Aorta (tissue), 5 donors: ENCODE measurements at places on chromosomes 3 and 15. TPM values are rescaled to one million over a fixed set of nuclear protein-coding genes. Genes with fewer than 3 reads are reported as not detected.

GRCh38 chr15:64942356-64942755, 30.7 kb downstream of the ANKDD1A start:
- H3K27ac ChIP-seq = no peak overlapping the region
- H3K4me3 ChIP-seq = no peak overlapping the region
- H3K36me3 ChIP-seq = peaks cover 1% of the 10 kb centered on the region

GRCh38 chr3:48738144-48738536, 21.1 kb upstream of the IP6K2 start:
- H3K4me1 ChIP-seq = no peaks in the 10 kb centered on the region
- no peak overlapping the region for H3K27ac ChIP-seq
- H3K4me3 ChIP-seq = no peak overlapping the region

- no peak overlapping the region for H3K4me3 ChIP-seq
- no peaks in the 10 kb centered on the region for H3K36me3 ChIP-seq
- DNase-seq = no peak
- H3K27ac ChIP-seq = no peak overlapping the region
These were observed 466.9 kb upstream of the ROBO1 start for GRCh38 chr3:80234706-80235105.

DNA sequence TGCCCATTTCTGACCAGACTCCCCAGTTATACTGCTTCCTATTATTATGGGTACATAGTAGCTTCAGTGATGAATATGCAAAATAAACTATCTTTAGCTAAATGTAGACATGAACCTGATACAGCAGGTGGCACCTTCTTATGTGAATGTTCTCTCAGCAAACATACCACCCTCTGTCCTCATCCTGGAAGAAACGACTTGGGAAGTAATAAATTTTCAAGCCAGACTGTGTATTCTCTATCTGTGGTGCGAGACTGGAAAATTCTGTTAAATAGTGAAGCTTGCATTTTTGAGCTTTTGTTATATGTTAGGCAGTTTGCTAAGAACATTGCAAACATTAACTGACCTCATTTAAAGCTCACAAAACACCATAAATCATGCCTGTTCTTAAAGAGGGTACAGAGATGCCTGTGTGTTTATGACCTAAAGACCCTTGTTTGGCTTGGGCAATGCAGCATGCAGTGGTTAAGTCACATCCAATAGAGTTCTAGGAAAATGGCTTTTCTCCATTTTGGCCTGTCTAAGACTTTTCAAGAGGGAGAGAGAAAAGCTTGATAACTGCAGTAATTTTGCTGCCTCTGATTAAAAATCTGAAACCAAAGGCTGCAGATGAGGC, 287.1 kb downstream of the NEK10 start:
- DNase-seq = no peak
- H3K27me3 ChIP-seq = no peaks in the 10 kb centered on the region
- H3K36me3 ChIP-seq = no peaks in the 10 kb centered on the region
- no peak overlapping the region for H3K27ac ChIP-seq
- H3K4me1 ChIP-seq = peaks cover 7% of the 10 kb centered on the region

DNA sequence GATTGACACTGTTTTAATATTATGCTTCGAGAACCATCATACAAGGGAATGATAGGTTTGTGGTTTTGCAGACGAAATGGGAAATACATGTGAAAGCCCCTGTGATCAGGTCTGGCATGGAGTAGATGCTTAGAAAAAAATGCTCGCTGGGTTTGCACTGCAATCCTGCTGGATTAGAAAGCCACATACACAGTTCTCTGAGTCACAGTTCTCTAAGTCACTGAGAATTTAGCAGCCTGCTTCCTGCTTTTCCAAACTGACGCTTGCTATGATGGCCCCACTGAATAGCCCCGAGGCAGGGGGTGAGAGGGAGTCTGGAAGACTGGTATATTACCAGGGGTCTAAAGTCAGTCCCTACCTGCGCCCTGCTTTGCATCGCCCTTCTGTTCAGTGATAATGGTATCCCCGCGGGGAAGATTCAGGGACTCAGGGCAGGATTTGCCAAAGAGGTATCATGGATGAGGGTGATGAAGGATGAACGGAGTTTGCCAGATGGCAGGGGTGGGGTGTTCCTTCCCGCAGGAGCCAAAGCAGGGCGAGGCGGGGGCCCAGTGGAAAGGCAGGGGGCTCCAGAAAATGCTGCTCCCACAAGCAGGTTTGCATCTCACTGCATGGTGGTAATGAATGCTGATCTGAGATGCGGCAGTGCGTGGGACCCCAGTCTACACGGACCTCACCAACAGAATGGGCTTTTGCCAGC, 82.3 kb downstream of the IQSEC1 start:
- no peak overlapping the region for H3K4me3 ChIP-seq
- no peak overlapping the region for H3K27ac ChIP-seq
- H3K27me3 ChIP-seq = no peaks in the 10 kb centered on the region
- no peaks in the 10 kb centered on the region for H3K4me1 ChIP-seq

DNA sequence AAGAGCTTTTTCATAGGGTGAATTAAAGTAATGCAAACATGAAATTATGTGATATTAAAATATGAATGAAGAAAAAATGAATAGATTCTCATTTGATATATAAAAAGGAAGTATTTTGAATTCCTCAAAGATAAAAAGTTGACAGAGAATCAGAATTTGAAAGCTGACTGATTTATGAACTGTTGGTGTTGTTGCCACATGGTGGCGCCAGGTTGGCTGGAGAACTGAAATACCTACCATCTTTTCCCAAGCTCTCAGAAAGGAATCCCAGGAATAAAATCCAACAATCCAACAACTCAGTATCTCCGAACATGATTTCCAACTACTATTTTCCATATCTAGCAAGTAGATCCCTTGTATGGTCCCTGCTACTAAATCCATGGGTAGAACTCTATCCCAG, 3.1 kb downstream of the MYRIP start:
- no peaks in the 10 kb centered on the region for H3K27me3 ChIP-seq
- no peaks in the 10 kb centered on the region for H3K36me3 ChIP-seq
- H3K4me3 ChIP-seq = no peak overlapping the region

DNA sequence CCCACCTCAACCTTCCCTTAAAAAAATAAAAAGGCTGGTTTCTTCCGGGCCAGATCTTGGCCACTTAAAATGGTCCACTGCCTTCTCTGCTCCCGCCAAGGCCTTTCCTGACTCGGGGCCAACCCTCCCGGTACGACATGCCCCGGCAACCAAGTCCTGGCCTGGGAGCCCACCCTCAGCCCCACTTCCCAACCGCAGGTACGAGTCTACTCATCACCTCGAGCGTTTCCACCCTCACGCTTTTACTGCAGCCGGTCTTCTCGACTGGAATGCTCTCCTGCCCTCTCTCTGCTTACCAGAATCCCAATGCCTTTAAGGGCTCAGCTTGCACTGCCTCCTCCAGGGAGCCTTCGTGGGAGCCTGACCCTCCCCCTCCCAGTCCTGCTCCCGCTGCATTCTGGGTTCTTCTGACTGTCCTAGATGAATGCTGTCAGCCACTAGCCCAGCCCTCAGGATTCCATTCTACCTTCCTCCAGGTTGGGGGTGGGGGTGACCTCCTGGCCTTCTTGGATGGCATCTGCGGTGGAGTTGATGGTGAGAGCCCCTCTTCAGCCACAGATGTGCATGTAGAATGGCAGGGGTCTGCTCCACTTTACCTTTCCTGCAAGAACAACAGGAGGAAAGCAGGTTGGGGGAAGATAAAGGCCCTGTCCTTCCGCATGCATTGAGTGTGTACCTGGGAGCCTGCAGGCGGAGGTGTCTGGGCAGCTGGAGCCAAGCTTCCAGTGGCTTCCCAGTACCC, 1.1 kb upstream of the CSRNP1 start:
- DNase-seq = peak; percentile 87
- peaks cover 3% of the 10 kb centered on the region for H3K4me1 ChIP-seq
- no peak overlapping the region for H3K4me3 ChIP-seq
- peak overlapping the region; percentile 78 for H3K27ac ChIP-seq
- no peaks in the 10 kb centered on the region for H3K27me3 ChIP-seq
- H3K36me3 ChIP-seq = no peaks in the 10 kb centered on the region

GRCh38 chr3:70561796-70562195, 249.4 kb upstream of the MDFIC2 start:
- no peak for DNase-seq
- H3K27me3 ChIP-seq = no peaks in the 10 kb centered on the region
- no peaks in the 10 kb centered on the region for H3K4me1 ChIP-seq
- H3K27ac ChIP-seq = no peak overlapping the region

DNA sequence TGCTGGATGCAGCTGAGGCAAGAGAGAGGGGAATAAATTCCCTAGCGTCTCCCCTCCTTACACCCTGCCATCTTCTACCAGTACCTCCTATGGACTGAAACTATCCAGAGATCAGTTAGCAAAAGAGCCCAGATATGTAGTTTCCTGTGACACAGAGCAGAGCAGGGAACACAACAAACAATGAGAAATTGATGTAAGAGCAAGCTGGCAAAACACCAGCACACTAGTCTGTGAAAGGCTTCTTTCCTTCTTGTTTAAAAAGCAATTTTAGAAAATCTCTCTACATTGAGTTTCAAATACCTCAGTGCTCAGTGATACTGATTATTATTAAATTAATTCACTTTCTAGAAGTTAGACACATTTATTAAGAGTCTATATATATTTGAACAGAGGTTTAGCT, 215.6 kb upstream of the AZI2 start:
- no peak for DNase-seq
- no peak overlapping the region for H3K4me3 ChIP-seq
- no peaks in the 10 kb centered on the region for H3K4me1 ChIP-seq
- no peak overlapping the region for H3K27ac ChIP-seq
- no peaks in the 10 kb centered on the region for H3K27me3 ChIP-seq
- H3K36me3 ChIP-seq = no peaks in the 10 kb centered on the region

DNA sequence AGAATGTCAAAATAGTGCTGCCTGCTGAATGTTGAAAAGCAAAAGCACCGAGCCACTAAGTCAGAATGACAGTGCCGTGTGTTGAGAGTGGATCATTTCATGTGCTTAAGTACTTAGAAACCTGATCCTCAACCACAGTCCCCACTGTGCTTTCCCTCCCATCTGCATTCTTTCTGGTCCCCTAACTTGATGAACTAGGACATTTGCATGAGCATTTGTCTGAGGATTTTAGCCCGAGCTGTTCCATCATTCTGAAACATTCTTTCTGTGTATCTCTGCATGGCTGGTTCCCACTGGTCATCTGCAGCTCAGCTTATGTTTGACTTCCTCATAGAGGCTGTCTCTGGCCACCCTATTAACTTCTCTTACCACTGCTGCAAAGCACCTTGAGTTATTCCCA, 42.0 kb downstream of the SST start:
- H3K27ac ChIP-seq = no peak overlapping the region
- no peak overlapping the region for H3K4me3 ChIP-seq
- no peaks in the 10 kb centered on the region for H3K36me3 ChIP-seq
- no peak for DNase-seq
- H3K27me3 ChIP-seq = no peaks in the 10 kb centered on the region

- no peaks in the 10 kb centered on the region for H3K4me1 ChIP-seq
- H3K4me3 ChIP-seq = no peak overlapping the region
- no peak overlapping the region for H3K27ac ChIP-seq
These were observed 233.4 kb downstream of the ITPR1 start for GRCh38 chr3:4726549-4726948.

DNA sequence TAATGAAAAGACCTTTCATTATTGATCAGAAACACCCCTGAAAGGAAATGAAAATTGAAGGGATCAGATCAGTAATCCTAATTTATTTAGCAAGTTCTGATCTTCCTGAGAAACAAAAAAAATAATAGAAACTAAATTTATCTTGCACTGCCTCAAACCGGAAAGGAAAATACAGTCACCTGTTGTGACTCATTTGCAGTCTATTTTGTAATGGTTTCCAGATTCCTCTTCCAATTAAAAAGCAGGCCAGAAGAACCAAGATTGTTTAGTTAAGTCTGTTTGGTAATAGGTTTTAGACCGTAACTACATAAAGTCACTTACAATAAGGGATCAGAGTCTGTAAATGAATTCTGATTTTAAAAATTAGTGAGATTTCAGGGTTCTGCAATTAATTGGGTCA, 49.7 kb upstream of the ATOSA start:
- no peaks in the 10 kb centered on the region for H3K36me3 ChIP-seq
- no peaks in the 10 kb centered on the region for H3K4me1 ChIP-seq
- no peak overlapping the region for H3K4me3 ChIP-seq
- H3K27me3 ChIP-seq = no peaks in the 10 kb centered on the region

DNA sequence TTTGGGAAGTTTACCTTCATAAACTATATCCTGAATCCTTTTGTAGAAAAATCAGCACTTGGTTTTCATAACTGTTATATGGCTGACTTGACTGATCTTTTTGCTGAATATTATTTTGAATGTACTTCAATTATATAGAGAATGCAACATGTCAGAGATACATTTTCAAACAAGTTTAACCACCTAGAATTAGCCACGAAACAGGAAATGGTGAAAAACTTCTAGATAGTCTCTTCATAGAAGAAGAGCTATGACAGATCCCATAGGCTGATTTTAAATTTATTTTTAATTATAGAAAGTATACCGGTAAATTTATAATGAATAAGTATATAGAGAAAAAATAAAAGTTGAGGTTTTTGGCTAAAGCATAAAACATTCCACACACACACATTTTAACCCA, 436.8 kb upstream of the DPPA4 start:
- H3K4me1 ChIP-seq = no peaks in the 10 kb centered on the region
- H3K27me3 ChIP-seq = no peaks in the 10 kb centered on the region
- H3K4me3 ChIP-seq = no peak overlapping the region
- DNase-seq = no peak
- no peaks in the 10 kb centered on the region for H3K36me3 ChIP-seq
- no peak overlapping the region for H3K27ac ChIP-seq

GRCh38 chr3:161322781-161323568, 48.3 kb downstream of the SPTSSB start:
- H3K4me3 ChIP-seq = no peak overlapping the region
- H3K36me3 ChIP-seq = no peaks in the 10 kb centered on the region
- no peaks in the 10 kb centered on the region for H3K4me1 ChIP-seq
- no peak overlapping the region for H3K27ac ChIP-seq
- DNase-seq = no peak

DNA sequence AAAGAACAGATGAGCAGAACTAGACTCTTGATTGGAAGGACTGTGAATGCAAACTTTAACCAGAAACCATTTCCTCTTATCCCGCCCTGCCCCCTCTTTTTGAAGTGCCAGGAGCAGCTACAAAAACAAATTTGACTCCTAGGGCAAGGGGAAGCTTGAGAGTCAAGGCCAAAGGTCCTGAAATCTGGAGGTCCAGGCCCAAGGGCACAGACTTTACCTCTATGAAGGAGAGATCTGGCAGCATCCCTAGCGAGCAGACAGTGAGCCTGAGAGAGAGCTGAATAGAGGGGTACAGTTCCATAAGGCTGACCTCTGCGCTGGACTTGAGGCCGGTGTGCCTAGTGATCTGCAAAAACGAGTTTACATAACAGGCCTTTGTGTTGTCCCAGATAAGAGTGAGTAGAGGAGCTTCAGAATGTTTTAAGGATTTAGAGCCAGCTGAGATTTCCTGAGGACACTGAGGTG, 5.1 kb downstream of the RAB43 start:
- DNase-seq = no peak
- H3K4me3 ChIP-seq = no peak overlapping the region
- H3K4me1 ChIP-seq = no peaks in the 10 kb centered on the region
- no peak overlapping the region for H3K27ac ChIP-seq
- no peaks in the 10 kb centered on the region for H3K27me3 ChIP-seq

GRCh38 chr3:197125636-197126035, 96.0 kb upstream of the MELTF start:
- no peak overlapping the region for H3K4me3 ChIP-seq
- no peaks in the 10 kb centered on the region for H3K27me3 ChIP-seq
- H3K36me3 ChIP-seq = peaks cover 2% of the 10 kb centered on the region
- no peak overlapping the region for H3K27ac ChIP-seq

GRCh38 chr15:91599261-91599660, 254.2 kb upstream of the SLCO3A1 start:
- H3K27me3 ChIP-seq = no peaks in the 10 kb centered on the region
- no peaks in the 10 kb centered on the region for H3K36me3 ChIP-seq
- H3K4me3 ChIP-seq = no peak overlapping the region

C3orf85 gene
- total RNA-seq = not detected

HCN4 gene
- total RNA-seq = not detected

C3orf62 gene
- total RNA-seq = 5.9 TPM

LRIG1 gene
- total RNA-seq = 75.7 TPM

POPDC2 gene
- total RNA-seq = 11.5 TPM

TARS3 gene
- 12.8 TPM for total RNA-seq
